Posterior cingulate gyrus (tissue), 11 donors: ENCODE measurements at places on chromosomes 2 and 18.

DNA sequence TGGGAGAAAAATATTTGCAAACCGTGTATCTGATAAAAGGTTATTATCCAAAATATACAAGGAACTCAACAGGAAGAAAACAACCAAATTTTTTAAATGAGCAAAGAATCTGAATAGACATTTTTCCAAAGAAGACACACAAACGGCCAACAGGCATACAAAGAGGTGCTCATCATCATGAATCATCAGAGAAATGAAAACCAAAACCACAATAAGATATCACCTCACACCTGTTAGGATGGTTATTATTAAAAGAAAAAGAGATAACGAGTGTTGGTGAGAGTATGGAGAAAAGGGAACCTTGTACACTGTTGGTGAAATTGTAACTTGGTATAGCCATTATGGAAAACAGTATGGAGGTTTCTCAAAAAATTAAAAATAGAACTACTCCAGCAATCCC is 463.3 kb downstream of the IRS1 start:
- DNase-seq: no peak

DNA sequence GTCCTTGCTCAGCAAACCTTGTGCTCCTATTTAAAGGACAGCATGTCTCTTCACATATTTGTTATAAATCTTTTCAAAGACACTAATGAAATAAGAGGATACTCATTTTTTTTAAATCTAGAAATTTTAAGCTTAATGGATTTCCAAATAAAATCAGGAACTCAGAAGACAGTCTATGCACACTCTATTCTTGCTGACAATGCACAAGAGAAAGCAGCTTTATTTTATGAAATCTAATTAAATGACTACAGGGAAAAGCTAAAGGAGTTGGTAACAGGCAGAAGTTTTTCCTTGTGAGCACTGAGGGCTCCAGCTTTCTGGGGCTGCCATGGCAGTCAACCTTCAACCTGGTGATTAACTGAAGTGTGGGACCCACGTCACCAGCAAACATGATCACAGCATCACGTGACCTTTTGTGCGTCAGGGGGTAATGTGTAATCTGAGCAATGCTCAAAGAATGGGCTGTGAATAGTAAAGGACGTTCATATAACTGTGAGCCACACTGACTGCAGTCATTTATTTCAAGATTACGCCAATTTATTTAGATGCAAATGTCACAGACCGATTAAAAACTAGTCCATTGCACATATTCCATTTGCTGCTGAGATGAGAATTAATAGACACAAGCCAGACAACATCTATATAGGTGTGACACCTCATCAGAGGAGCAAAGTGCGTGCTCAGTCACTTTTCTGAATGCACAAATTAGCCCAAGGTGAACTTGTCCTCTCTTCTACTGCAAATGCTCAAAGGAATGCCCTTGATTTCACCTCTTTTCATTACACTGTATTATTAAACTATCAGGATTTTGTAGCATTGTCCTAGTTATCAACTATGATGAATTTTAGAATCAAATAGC is 11.6 kb upstream of the DNER start:
- DNase-seq: no peak

DNA sequence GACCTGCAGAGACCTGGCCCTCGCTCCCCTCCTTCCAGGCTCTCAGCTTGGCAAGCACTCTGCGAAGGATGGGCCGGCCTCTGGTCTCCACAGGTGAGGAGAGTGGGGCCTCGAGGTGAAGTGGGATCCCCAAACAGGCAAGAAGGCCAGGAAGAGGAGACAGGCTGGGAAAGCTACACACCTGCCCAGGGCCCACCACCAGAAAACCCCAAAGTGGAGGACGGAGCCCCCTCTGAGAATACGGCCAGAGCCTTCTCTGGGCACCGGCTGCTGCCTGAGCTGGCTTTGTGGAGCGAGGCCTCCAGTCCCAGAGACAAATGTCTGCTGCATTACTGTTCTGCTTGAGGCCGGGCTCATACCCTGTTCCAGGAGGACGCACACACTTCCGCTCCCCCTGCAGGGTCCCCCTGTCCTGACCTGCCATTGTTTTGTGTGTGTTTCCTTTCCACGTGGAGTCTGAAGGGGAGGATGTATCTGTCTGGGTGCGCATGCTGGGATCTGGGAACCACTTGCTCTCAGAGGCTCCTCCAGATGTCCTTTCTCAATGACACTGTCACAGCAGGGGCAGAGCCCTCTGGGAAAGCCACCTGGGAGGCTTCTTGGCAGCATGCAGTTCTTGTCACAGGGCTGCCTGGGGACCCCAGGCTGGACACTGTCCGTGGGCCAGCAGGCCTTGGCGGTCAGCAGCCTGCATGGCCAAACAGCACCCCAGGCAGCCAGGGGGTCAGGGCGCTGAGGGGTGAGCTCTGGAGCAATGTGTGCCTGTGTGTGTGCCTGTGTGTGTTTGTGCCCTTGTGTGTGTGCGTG is 20.8 kb downstream of the KCNF1 start:
- peak; percentile 61 for DNase-seq

GRCh38 chr2:42172020-42172419 is 2.9 kb downstream of the EML4 start:
- DNase-seq: no peak

DNA sequence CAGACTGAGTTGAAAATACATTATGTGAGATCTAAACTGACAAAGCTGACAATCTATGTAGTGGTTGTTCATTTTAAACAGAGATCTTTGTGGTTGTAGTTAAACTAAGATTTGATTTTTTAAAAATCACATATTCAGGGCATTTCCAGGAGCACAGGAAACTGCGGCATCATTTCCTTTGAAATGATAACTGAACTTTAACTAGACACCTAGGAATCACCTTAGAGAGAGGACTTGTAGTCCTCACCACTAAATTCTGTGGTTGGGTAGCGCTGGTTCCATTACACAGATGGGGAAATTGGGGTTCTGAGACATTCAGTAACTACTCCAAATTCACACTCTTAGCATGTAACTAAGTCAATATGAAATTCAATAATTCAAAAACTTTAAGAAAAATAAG is 96.0 kb upstream of the TRIB2 start:
- DNase-seq: no peak

- no peak for DNase-seq
Observed at GRCh38 chr18:13983506-13983905, 68.2 kb upstream of the MC2R start.

GRCh38 chr2:65353046-65353445 is 79.4 kb downstream of the SPRED2 start:
- no peak for DNase-seq

- no peak for DNase-seq
Observed at GRCh38 chr2:160751021-160751420, 257.4 kb upstream of the RBMS1 start.

DNA sequence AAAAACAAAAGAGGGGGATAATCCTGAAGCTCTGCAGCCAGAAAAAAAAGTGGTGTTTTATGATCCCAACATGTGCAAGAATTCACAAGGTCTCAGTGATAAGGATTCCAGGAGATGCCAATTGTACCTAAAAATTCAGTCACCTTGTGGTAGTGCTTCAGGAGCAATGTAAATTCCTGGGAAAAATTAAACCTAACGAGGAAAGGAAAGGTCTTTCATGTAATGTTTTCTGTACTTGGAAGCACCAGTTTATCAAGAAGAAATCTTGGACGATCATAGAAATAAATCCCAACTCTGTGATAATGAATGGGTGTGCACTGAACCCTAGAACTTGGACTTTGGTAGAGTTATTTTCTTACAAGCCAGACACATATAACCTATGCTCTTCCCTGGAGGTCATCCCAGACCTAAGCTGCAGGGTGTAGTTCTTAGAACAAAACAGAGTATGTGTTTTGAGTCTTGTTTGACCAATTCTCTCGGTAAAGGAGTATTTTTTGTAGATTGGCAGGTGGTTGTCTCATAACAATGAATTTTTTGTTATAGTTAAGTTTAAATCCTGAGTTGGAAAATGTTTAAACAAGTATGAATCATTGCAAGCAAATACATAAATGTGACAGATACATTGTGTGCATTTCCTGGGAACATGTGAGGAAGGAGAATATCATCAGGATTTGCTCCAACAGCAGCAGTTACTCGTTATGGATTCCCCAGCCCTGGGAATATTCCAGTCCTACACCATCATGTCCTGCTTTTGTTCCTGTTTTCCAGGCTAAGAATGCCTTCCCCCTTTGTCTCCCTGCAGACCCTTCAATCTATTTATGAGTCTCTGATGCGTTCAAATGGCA is 224.6 kb downstream of the NAPG start:
- DNase-seq: no peak

GRCh38 chr2:24199968-24200590 is 25.2 kb downstream of the FAM228A start:
- DNase-seq: no peak

DNA sequence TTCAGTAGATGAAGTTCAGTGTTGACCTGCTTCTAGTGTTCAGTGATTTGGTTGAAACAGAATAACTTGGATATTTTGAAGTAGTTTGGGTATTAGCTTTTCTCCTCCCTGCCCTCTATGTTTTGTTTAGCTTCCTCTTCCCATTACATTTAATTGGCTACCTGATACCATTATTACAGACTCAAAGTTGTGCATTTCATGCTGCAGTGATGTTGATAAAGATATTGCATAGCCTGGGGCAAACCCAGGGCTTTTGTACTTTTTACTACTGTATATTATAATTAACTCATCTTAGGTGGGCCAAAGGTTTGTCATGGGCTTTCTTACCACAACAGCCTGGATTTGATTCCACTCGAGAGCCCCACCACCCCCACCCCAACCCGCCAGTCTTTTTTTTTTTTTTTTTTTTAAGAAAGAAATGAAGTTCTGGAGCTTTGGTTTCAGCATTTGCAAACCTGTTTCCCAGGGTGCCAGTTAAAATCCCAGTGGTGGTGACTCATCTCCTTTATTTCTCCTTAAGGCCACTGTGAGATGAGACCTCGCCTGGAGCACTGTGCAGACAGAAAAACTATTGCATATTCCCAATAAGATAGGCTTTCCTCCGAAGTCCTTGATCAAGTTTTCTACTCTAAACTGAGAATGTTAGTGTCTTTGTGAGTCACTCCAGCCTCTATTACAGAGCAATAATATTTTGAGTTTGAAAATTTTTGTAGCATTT is 393.7 kb upstream of the FANCL start:
- no peak for DNase-seq

DNA sequence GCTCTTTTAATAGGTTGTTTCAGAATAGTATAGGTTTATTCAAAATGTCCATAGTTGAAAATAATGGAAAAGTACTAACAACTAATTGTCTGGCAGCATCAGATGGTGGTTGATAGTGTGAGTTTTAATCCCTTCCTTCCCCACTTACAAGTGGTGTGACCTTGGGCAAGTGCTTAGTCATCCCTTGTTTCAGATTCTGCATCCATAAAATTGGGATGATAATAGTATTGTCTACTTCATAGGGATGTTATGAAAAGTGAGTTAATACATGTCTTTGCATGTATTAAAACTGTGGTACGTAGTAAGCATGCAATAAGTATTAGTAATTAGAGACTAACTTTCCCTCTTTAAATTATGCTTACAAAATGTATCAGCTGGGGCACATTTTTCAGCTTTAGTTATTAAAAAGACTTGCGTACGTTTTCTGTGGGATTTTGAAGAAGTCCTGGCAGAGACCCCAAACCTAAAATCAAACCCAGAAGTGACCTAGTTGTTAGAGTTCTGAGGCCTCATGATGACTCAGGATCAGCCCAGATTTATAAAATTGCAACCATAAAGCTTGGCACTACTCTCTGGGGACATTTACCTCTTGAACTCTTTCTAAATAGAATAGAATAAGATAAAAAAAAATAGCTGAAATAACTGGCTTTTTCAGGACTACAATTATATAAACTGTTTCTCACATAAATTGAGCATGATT is 8.6 kb downstream of the ITGA4 start:
- no peak for DNase-seq

GRCh38 chr2:136517716-136518115 is 247.6 kb upstream of the THSD7B start:
- no peak for DNase-seq

GRCh38 chr2:1856475-1856874 is 112.2 kb upstream of the PXDN start:
- DNase-seq: no peak

DNA sequence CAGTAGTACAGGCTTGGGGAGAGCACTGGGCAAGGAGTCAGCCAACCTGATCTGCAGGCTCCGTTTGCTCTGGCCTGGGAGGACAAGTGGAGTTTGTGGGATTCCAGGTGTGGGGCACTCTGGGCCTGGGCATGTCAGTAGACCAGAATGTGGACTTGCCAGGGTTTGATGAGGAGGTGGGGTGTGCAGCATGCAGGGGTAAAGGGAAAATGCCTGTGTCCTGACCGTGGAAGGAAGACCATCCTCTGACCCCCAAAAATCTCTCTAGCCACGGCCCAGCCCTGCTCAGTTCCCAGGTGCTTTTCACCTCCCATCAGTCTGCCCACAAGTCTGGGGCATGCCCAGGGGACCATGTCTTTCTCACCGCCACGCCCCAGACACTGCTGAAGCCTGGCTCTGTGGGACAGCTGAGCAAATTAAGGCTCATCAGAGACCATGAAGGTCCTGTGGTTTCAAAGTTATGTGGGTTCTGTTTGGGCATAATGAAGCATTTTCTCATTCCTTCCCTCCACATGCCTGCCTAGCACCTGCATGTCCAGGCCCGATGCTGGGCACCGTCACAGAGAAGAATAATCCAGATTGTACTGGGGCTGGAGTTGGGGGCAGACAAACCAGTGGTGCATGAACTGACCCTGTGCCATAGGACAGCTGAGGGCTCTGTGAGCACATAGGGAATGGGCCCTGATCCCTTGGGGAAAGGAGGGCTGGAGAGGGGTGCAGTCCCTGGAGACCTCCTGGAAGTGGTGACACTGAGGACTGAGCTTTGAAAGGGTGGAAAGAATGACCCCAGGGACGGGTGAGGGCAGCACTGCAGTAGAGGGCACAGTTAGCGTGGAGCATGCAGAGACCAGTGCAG is 6.5 kb upstream of the KCNF1 start:
- peak; percentile 52 for DNase-seq

DNA sequence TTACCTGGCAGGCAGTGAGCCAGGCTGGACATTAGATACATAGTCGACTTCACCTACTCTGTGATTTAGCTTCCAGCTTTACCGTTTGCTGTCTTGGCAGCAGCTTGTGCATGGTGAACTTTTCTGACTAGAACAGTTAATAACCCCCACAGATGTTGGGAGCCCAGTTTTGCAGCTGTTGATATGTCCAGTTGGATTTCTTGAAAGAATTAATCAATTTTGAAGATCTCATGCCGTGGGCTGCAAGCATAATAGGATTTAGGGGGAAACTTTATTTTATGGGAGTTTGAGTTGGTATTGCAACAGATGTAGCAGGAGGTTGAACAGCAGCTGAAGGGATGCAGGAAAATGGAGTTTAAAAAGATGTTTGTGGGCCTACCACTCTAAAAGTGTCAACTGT is 13.8 kb downstream of the MYO1B start:
- no peak for DNase-seq

DNA sequence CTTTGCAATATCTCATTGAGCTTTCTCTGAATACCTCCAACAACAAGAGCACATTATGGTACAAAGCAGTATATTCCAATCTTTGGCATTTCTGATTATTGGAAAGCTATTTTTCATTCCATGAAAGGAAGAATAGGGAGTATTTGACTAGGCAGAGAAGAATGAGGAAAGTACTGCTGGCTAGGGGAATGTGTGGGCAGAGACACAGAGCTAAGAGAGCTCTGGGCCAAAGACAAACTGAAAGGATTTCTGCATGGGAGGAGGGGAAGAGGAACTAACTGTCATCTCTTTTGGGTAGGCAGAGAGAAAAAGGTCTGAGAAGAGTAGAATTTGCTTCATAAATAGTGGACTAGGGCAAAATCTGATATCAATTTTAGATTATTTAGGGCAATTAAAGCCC is 150.8 kb downstream of the CCDC85A start:
- DNase-seq: no peak
